ENCODE measurements at places on chromosomes 6 and 20. TPM values are rescaled to one million over a fixed set of nuclear protein-coding genes. Genes with fewer than 3 reads are reported as not detected.

- DNase-seq = no peak
These were observed 43.2 kb upstream of the NOTCH4 start for GRCh38 chr6:32267035-32267434.

CST11 gene
- not detected for polyA plus RNA-seq

GRCh38 chr6:70651326-70651905, 16.3 kb upstream of the SMAP1 start:
- no peak for DNase-seq

GRCh38 chr6:169406804-169407203, 153.2 kb upstream of the THBS2 start:
- DNase-seq = peak; percentile 56

DNA sequence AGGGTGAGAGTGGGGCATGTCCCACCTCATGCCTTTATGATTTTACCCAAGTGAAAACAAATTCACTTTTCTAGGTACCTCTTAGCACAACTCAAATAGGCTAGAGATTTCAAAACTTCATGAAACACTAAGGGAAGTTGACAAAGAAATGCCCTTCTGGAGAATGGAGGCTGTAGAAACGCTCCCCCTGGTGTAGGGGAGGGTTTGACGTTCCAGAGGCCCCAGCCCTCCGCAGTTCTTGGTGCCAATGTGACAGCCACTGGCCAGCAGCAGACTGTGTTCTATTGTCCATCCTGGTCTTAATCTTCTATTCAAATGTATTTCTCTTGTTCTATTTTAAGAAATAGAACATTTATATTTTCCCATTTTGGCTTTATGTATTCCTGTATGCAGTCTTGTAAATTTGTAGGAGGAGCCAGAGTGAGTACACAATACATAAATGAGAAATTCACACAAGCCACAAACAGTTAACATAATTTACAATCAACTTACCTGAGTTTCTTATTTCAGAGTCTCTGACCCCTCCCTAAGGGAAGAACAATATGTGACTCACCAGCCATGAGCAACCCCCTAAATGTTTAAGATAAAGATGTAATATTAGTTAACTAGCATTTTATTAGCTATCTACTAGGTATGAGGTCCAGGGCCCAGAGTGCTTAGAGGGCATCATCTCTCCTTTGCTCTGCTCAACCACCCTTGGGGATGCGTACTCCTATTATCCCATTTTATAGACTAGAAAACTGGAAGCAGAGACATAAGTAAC, 8.8 kb upstream of the MUC21 start:
- DNase-seq = no peak

DNA sequence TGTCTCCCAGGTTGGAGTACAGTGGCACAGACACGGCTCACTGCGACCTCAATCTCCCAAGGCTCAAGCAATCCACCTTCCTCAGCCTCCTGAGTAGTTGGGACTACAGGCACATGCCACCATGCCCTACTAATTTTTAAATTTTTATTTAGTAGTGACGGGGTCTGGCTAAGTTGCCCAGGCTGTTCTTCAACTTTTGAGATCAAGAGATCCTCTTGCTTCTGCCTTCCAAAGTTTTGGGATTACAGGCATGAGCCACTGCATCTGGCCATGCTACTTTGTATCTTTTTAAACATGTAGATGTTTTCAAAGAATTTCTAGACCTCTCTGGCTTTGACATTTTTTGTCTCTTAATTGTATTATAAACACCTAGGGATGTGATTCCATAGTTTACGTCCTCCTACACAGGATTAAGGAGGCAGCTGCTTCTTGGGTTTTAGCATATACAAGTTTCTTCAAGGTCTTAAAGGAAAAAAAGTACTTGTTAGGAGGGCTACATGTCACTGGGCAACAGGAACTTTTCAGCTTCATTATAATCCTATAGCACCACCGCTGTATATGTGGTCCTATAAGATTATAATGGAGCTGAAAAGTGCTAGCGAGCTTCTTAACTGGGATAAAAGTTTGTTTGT, 1.3 kb downstream of the ADAT2 start:
- no peak for DNase-seq

STX11 gene
- 4.1 TPM for polyA plus RNA-seq

LBP gene
- not detected for polyA plus RNA-seq

DNA sequence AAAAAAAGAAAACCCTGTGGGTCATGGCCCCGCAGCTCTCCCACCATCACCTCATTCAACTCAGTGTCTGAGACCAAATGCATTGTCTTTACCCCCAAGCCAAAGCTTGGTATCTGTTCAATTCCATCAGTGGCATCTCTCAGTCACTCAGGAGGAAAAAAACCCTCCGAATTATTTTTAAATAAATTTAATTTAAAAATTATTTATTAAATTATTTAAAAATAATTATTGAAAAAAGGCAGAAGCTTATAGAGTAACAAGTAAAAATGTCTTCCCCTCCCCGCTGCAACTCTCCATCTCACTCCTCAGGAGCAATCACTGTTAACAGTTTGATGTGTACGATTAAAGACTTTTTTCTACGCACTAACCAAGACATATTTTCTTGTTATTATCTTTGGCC, 50.7 kb downstream of the PRDM1 start:
- DNase-seq = no peak

DNA sequence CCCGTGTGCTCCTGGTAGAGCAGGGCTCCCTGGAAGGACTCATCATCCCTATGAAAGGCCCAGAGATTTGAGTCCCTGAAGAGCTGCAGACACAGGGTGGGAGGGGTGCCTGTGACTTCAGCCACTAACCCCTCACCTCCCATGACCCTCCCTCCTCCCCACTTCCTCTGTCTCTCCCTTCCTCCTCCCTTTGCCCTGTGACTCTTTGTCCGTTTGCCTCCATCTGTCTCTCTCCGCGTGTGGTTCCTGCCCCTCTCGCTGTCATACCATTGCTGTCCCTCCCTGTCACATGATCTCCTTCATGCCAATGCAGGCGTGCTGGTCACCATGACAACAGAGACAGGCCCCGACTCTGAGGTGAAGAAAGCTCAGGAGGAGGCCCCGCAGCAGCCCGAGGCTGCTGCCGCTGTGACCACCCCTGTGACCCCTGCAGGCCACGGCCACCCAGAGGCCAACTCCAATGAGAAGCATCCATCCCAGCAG, 19.0 kb downstream of the EPB41L1 start:
- no peak for DNase-seq

CLDN20 gene
- polyA plus RNA-seq = 0.45 TPM

- DNase-seq = no peak
These were observed 48.6 kb downstream of the FIG4 start for GRCh38 chr6:109739686-109740085.

Measured in muscle of back (tissue), 13 donors.